ENCODE measurements at places on chromosomes 2 and 18. TPM values are rescaled to one million over a fixed set of nuclear protein-coding genes. Genes with fewer than 3 reads are reported as not detected.

GRCh38 chr2:16152071-16152927 lies 211.9 kb downstream of the MYCN start:
- DNase-seq = no peak

GRCh38 chr2:144370937-144371584 lies 148.9 kb downstream of the ZEB2 start:
- DNase-seq = no peak

GRCh38 chr2:8049851-8050571 lies 631.8 kb upstream of the ID2 start:
- DNase-seq = no peak

The MSH2 gene
- polyA plus RNA-seq = 11.4 TPM

The SPP2 gene
- polyA plus RNA-seq = not detected

- no peak for DNase-seq
These were observed 1.8 kb upstream of the KCNF1 start for GRCh38 chr2:10909996-10910341.

GRCh38 chr2:72211350-72211749 lies 63.7 kb upstream of the CYP26B1 start:
- DNase-seq = no peak

- no peak for DNase-seq
These were observed 5.5 kb upstream of the GPC1 start for GRCh38 chr2:240429872-240430491.

DNA sequence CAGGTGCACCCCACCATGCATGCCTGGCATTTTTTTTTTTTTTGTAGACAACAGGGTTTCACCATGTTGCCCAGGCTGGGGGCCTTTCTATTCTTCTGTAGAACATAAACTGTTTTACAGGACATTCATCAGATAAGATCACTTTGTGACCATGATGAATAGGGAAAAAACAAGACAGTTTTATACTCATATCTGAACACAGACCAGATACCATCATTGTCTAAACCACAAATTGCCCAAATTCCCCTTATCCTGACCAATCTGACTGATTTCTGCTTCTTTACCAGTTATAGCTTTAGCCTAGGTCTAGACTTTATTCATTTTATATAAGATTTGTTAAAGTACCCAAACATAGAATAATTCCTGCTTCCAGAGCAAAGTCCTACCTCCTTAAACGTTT lies 1699.3 kb upstream of the TMEFF2 start:
- no peak for DNase-seq

The GCG gene
- polyA plus RNA-seq = not detected

GRCh38 chr2:80969900-80970299 lies 665.3 kb upstream of the LRRTM1 start:
- no peak for DNase-seq

- no peak for DNase-seq
These were observed 288.6 kb downstream of the PHLPP1 start for GRCh38 chr18:63003899-63004298.

GRCh38 chr2:129565551-129566109 lies 413.8 kb upstream of the RAB6C start:
- no peak for DNase-seq

GRCh38 chr2:23689891-23690290 lies 237.0 kb downstream of the ATAD2B start:
- DNase-seq = no peak

The LIMS2 gene
- polyA plus RNA-seq = 115 TPM

- DNase-seq = no peak
These were observed at the start of gene CAPN13 for GRCh38 chr2:30807249-30807648. Gene CAPN13, minus strand, starts transcription at chr2:30807446. Its CDS starts 20,121 bp downstream, at chr2:30787325.

The FTCDNL1 gene
- 0.75 TPM for polyA plus RNA-seq

The FAM124B gene
- polyA plus RNA-seq = 0.34 TPM

DNA sequence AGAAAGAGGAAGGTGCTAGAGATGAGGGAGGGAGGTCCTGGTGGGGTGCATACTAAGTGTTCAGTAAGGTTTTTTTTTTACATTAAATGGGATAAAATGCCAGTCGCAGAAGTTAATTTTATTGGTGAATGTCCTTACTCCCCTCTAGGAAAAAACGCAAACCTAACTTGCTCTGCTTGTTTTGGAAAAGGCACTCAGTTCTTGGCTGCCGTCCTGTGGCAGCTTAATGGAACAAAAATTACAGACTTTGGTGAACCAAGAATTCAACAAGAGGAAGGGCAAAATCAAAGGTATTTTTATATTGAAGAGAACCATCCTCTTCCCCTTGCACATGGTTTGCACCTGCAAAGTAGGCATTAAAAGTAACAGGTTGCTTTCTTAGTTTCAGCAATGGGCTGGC lies 12.7 kb upstream of the IL18R1 start:
- DNase-seq = no peak

The XDH gene
- 0.06 TPM for polyA plus RNA-seq

The KCNG2 gene
- not detected for polyA plus RNA-seq

The WNT6 gene
- polyA plus RNA-seq = 1.4 TPM

- peak; percentile 44 for DNase-seq
These were observed 4.7 kb downstream of the CAPG start for GRCh38 chr2:85405201-85406059.

- no peak for DNase-seq
These were observed 247.8 kb downstream of the GBX2 start for GRCh38 chr2:235920216-235920865.

- DNase-seq = peak; percentile 95
These were observed 169.4 kb downstream of the SMAD7 start for GRCh38 chr18:48781163-48781987.

The ATP5MC3 gene
- polyA plus RNA-seq = 1,093 TPM

The SEPTIN10 gene
- 38.8 TPM for polyA plus RNA-seq

GRCh38 chr18:12296087-12296403 lies 12.0 kb upstream of the TUBB6 start:
- DNase-seq = no peak

- no peak for DNase-seq
These were observed 10.3 kb downstream of the TRIB2 start for GRCh38 chr2:12727065-12727464.

The ALK gene
- not detected for polyA plus RNA-seq

GRCh38 chr2:729376-729861 lies 52.2 kb upstream of the TMEM18 start:
- no peak for DNase-seq

DNA sequence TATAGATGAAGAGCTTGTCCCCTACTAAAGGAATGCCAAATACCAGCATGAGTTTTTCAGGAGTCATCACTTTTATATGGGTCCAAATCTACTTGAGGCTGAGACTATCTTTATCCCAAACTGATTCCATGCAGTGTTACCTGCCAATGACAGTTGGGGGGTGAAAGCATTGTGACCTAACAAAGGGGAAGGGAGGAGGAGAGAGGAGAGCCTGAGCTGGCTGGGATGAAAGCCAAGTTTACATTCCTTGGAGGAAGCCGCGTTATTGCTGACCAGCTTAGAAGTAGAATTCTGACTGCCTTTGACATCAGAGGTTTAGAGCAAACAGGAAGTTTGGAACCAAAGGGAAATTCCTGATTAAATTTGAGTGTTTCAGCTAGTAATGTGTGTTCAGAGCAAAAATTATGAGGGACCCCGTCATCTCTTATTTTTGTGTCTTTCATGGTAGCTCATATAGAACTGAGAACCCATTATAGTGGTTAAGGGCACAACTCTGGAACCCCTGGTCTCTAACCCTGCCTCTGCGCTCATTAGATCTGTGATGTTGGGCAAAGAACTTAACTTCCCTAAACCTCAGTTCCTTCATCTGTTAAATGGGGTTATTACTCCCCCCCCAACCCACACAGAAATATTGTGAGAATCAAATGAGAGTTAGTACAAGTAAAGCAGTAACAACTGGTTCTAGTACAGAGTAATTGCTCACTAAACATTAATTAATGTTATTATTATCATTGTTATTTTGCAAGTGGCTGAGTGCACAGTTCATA lies 199.3 kb upstream of the EPAS1 start:
- DNase-seq = peak; percentile 75

- no peak for DNase-seq
These were observed 18.6 kb upstream of the MARCO start for GRCh38 chr2:118923371-118923770.

The CIDEA gene
- polyA plus RNA-seq = 1.8 TPM

DNA sequence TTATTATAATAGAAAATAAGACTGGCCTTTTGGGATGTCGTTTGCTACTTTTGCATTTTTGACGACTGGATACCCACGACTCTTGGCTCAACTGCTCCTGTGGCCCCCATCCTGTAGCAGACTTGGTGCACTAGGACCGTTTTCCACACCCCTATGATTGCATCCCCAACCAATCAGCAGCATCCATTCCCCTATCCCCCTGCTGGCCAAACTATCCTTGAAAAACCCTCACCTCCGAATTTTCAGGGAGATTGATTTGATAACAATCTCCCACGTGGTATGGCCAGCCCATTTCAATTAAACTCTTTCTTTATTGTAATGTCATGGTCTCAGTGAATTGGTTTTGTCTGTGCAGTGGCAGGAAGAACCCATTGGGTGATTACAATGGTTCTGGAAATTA lies 37.9 kb upstream of the TTR start:
- DNase-seq = no peak

The SLC30A3 gene
- polyA plus RNA-seq = 5.6 TPM

DNA sequence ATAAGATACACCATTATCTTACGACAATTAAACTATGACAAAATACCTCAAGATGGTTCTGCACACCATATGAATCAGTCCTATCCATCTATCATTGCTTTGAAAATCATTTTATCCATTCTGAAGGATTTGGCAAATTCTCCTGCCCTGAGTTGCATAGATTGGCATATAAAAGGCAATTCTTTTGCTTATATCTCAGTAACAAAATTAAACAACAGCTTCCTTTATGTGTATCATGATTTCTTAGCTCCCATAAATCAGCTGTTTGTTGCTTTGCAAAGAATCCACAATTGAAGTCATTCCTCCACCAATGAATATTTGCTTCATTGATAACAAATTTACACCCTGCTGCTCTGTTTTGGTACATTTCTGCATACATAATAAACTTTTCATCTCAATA lies 61.7 kb downstream of the ITGB6 start:
- no peak for DNase-seq

- no peak for DNase-seq
These were observed 38.0 kb downstream of the STEAP3 start for GRCh38 chr2:119261493-119262225.

- no peak for DNase-seq
These were observed 31.1 kb downstream of the SPAG16 start for GRCh38 chr2:213315168-213315876.
